Effector CD8-positive, alpha-beta T cell (primary cell): ENCODE measurements at places on chromosomes 6 and 20.

GRCh38 chr6:41922154-41922553 lies 855 bp downstream of the BYSL start:
- no peak for DNase-seq

GRCh38 chr6:94651239-94651638 lies 926.1 kb upstream of the MANEA start:
- DNase-seq = no peak

DNA sequence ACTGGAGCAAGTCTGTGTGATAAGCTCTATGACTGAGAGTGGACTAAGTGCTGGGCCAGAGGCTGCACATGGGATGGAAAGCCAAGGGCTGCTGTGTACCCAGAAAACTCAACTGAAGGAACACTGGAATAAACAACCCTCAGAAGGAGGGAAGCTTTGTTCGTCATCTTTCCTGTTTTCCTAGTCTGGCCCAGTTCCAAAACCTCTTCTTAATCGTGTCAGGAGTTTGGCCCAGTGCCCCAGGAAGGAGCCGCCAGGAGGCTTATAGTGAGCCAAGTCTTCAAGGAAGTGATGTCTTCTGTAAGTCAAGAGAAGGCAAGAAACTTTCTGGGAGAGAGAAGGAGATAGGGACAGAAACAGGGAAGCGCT lies 23.3 kb upstream of the TOP1 start:
- no peak for DNase-seq

GRCh38 chr6:451336-451735 lies 59.8 kb downstream of the IRF4 start:
- DNase-seq = no peak

DNA sequence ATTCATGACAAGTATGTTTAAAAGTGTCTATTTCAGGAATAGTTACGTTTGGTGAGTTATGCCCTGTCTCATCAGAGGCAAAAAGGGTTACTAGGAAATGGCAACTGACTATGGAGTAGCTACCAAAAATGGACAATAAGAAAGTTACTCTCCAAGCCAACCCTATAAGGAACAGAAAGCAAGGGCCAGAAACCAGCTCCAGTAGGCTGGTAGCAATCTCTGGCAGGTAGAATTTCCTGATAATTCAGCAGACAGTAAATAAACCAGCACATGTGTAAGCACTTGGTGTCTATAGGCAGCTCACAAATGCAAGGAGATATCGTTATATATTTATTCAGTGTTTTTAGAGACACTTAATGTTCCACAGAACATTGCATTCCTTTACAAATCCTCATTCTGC lies 20.3 kb downstream of the SOX4 start:
- no peak for DNase-seq

- DNase-seq = no peak
Measured at GRCh38 chr6:131600716-131601115, 27.3 kb downstream of the MED23 start.

DNA sequence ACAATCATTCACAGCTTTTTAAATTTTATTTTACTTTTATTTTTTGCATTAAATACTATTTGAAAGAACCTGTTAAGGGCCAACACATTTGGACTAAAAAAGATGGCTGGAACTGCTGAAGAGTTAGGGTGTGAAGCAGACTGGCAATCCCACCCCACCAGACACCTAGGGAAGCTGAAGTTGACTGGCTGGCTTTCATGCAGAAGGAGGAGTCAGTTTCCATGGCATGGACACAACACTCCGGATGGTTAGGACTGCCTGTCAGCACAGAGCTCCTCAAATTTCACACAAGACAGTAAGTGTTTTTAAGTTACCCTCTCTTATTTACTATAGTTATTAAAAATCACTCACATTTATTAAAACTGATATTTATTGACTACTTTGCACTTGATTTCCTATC lies at the start of gene ANKRD66:
Gene ANKRD66 (plus strand): TSS at position 238 of the 400 bp plus-strand sequence. CDS start 5,016 bp downstream, outside the sequence.
- DNase-seq = no peak

DNA sequence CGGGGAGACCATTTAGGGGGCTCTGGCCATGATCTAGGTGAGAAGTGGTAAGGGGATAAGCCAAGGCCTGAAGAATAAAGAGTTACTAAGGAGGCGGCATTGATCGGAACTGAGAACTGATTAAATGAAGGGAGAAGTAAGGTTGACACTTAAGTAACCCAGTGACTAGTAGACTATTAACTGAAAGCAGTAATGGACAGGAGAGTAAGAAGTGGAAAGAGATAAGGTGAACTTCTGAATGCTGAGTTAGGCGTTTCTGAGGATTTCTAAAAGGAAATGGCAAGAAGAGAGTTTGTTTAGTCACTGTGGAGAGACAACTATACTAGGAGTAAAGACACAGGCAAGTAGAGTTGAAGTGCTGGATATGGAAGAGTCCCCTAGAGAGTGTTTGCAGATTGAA lies 1.9 kb downstream of the ABCF1 start:
- DNase-seq = no peak
